ENCODE measurements at places on chromosomes 1 and 21.

GRCh38 chr1:211369640-211370039 is 43.0 kb downstream of the TRAF5 start:
- DNase-seq = no peak

GRCh38 chr1:74732960-74733603 is at the start of the genes CRYZ and TYW3:
Gene CRYZ, minus strand, starts transcription at chr1:74733050. Its CDS starts 8,229 bp downstream, at chr1:74724821.
Gene TYW3, plus strand, starts transcription at chr1:74733152. Its CDS starts 93 bp downstream, at chr1:74733245.
- DNase-seq = peak; percentile 86

DNA sequence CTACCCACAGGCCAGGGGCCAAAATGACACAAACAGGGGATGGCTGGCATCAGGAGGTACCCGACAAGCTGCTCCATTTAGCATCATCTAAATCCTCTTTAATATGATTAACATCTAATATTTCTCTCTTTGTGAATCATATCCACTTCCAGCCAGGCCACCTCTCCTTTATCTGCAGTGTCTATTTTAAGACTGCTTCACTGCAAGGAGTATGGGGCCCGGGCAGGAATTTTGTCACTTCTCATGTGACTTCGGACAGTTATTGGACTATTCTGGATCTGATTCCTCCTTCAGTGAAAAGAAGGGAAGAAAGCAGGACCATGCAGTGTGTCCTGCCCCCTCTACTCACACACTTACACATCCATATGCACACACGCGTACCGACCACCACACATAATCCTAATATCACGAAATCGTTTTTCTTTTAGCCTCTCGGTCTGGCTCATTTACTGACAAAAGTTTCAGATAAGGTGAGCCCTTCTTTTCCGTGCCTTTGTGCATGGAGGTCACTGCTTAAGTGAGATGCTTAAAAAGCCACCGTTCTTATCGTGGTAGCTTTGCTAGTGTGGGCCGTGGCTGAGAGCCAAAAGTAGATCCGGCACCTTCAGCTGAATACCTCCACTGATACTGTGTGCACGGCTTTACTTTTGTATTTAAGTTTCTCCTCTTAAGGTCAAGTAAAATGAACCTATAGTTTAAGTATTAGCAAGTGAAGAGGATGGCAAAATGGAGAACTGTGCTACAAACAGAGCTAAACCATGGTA is 26.0 kb downstream of the PROX1 start:
- DNase-seq = no peak

DNA sequence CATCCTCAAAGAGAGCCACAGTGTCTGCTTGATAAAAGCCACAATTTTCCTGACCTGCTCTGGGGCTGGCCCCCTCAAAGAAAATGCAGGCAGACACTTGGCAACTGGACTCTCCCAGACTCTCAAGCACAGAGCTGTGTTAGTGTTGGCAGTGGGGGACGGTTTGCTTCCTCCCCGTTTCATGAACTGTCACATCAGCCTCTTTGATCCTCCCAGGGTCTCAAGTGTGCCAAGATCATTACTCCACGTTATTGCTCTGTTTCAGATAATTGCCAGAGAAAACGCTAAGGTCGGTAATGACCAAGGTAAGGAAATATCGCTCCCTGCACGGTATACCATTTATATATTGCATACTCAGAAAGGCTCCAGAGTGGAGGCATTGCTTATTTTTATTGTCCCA is 138.8 kb downstream of the NTMT2 start:
- no peak for DNase-seq

DNA sequence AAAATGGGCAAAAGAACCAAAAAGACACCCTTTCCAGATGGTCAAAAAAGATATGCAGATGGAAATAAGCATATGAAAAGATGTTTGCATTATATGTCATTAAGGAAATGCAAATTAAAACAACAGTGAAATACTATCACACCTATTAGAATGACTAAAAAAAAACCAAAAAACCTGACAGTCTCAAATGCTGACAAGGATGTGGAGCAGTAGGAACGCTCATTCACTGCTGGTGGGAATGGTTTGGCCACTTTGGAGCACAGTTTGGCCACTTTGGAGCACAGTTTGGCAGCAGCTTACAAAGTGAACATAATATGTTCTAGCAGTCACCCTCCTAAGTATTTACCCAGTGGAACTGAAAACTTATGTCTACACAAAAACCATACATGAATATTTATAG is 105.0 kb upstream of the ARTN start:
- DNase-seq = no peak

DNA sequence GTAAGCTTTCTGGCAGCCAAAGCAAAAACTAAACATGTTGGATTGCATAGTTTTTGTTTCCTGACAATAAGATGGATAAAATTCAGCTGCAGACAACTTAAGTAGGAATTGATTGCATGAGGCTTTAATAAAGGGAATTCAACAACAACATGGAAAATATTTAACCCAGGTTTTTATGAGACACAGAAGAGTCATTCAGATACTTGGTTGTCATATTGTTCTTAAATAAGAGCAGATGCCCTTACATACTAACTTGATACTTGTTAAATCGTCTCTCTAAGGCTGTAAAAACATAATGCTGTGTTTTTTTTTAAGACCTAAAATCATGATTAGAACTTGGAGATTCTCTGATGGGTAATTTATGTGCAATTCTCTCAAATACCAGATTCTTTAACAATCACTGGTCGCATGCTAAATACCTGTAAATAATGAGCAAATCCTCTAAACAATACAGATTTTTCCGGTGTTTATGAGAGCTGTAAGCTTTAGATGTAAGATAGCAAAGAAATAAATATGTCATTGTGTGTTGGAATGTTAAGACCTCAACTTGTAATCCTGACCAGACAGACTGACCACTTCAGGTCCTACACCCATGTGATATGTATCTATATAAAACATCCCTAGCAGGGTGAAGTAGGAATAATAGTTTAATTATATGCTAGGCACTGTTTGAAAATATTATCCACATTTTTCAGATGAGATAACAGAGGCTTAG is 37.8 kb upstream of the CD34 start:
- DNase-seq = no peak

DNA sequence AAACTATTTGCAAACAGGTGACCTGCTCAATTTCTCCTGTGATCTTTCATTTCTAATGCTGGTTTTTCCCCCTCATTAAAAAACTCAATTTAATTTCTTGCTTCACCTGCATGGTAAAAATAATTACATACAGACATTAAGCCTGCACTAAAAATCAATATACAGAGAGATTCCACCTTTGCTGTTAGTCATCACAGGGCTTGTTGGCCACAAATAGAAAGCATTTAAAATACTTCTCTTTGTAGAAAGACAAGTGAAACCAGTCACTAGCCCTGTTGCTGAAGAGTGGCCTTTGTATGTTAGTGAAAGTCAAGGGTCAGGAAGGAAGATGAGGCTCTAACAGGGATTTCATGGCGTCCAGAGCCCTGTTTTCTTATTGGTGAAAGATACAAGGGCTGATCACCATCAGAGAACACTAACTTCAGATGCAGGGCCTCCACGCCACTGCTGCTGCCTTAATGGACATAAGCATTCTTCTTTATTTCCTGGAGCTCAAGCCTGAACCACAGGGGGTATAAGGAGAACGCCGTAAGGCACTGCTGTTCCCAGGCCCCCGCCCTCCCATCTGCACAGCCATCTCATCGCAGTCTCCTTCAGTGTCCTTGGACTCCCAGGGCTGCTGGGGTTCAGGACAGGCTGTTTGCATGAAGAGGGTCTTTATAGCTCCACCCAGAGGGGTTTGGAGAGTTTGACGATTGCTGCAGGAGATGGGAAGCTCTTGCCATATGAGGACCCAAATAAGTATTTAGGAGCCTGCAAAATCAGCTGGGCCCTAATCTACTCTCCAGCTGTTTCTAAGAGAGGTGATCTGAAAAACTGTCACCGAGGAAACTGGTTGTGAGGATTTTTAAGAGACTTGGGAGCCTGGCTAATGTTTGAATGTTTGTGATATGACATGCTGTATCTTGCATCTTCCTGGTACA is 117.3 kb upstream of the IRF2BP2 start:
- DNase-seq = no peak

DNA sequence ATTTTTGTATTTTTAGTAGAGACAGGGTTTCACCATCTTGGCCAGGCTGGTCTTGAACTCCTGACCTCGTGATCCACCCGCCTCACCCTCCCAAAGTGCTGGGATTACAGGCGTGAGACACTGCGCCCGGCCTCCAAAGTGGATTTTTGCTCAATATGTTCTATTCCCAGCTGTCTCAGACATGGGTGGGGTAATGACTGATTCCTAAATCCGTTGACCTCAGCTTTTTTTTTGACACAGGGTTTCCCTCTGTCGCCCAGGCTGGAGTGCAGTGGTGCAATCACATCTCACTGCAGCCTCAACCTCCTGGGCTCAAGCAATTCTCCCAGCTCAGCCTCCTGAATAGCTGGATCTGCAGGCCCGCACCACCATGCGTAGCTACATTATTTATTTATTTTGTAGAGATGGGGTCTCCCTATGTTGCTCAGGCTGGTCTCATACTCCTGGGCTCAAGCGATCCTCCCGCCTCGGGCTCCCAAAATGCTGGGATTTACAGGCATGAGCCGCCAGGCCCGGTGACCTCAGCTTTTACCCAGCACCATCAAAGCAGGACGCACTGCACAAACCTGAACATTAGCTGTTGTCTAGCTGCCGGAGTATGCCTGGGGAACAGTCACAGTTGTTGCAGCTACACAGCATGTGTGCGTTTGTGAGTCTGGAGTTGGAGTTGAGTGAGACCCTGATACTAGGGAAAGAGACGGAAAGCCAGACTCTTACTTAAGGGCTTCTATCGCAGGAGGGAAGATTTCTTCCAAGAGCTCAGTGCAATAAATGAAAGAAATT is 43.7 kb upstream of the PSEN2 start:
- no peak for DNase-seq

GRCh38 chr1:14976256-14976655 is 177.3 kb upstream of the TMEM51 start:
- no peak for DNase-seq

- DNase-seq = no peak
Observed at GRCh38 chr1:5686925-5687706, 305.1 kb downstream of the NPHP4 start.

DNA sequence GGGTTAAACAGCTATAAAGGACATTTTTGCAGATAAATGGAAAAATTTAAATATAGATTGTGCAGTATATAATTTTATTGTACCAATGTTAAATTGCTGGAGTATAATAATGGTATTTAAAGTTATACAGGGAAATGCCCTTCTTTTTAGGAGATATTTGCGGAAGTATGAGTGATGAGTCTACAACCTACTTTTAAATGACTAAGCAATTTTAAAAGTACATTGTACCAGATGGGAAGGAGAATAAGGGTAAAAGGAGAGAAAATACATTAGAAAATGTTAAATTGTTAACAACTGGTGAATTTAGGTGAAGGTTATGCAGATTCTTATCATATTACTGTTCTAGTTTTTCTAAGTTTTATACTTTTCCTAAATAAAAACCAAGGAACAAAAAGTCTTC is 91.8 kb downstream of the ZZZ3 start:
- no peak for DNase-seq

GRCh38 chr1:247246325-247247115 is 9.4 kb upstream of the VN1R5 start:
- DNase-seq = no peak

GRCh38 chr1:184036517-184036949 is 995 bp downstream of the COLGALT2 start:
- peak; percentile 37 for DNase-seq

DNA sequence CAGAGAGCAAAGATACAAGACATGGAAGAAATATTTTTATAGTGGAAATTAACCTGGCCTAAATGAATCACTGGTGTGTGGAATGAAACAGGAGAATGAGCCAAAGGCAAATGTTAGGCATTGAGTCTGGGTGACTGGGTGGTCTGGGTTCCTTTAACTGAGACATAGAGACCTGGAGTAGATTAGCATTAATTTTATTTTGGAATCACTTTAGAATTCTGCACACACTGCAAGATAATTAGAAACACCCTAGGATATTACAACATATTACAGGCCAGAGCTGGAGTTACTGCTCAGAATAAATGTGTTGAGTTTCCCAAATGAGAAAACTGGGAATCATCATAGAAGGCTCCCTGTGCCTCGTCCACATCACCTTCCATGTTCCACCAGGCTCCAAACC is 85.5 kb downstream of the PLPPR5 start:
- DNase-seq = no peak

DNA sequence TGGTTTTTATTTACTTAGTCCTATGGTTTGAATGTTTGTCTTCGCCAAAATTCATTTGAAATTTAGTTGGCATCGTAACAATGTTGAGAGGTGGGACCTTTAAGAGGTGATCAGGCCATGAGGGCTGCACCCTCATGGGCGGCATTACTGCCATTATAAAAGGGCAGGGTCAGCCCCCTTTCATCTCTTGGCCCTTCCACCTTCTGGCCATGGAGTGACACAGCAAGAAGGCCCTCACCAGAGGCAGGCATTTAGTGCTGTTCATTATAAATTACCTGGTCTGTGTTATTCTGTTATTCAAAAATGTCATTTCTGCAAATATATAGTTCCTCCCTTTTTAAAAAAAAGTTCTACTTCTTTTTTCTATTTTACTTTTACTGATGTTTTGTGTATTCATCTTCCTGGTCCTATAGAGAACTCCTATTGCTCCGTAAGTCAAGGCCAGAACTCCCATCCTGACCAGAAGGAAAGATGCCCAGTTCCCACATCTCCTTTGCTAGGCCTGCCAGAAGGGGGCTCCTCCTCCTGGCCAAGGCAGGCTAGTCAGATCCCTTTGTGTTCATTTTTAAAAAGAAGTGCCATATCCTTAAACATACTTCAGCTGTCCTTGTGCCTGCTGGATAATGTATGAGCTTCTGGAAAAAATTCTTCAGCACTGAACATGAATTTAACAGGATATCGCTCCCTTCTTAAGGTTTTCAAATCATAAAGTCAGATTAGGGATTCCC is 10.0 kb upstream of the LBR start:
- no peak for DNase-seq

GRCh38 chr1:91809317-91809716 is 76.6 kb downstream of the TGFBR3 start:
- no peak for DNase-seq

GRCh38 chr1:89873288-89873687 is 52.5 kb downstream of the LRRC8D start:
- no peak for DNase-seq

- DNase-seq = no peak
Observed at GRCh38 chr1:27571439-27572018, 32.4 kb downstream of the AHDC1 start.
